ENCODE measurements at places on chromosomes 5 and 9.
A peak's percentile ranks its signal among the peaks of the same experiment; 100 is the strongest.

- no peak for DNase-seq
Measured at GRCh38 chr5:113150821-113151220, 174.2 kb downstream of the DCP2 start.

DNA sequence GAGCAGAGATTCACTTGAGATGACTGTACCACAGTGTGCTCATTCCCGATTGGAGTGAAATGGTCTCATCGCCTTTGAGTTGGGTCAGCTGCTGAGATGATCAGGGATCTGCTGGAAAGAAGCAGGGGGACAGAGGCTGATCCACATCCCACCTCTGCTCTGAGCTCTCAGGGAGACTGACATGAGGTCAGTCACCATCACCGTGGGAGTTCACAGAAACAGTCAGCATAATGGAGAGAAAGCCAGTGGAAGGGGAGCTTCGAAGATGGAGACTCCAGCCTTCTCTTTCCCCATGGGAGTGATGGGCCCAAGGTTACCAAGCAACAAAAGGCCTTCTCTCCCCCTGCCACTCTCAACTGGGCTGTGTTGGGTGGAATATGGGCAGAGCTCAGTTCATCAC lies 276.4 kb downstream of the CDK5RAP2 start:
- DNase-seq: no peak

DNA sequence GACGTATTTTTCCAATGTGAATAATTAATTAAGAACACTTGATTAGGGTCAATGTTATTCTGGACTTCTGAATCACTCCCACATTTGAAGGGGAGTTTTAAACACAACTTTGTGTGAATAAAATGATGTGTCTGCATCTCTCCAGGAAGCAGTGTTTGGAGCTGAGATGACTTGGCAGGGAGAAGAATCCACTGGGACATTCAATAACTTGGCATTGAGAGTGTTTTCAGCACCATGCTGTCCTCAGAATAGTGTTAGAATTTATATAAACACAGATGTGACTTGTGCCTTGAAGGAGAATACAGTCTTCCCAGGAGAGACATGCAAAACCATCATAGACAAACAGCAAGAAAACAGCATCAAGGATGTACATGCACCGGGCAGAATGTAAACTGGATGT lies 32.7 kb upstream of the KCNMB1 start:
- DNase-seq: no peak

DNA sequence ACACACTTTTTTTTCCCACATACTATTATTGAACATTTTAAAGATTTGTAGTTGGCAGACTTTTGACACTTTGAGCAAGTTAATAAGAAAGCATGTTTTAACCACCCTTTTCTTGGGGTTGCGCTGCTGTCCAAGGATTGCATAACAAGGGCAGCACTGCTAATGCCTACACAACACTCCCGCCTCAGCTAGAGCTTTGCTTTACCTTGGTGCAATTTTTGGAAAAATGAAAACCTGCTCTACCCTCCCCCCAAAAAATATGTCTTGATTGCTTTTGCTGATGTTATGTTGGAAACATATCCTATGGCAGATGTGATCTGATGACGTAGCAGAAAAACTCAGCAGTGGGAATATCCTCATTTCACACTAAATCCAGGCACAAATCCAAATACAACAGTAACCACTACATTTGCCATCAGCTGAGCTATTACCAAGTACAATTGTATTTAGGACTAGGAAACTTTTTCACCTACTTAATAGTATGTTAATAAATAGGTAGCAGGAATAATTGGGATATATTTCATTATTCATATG lies 51.5 kb downstream of the UBE2R2 start:
- no peak for DNase-seq

DNA sequence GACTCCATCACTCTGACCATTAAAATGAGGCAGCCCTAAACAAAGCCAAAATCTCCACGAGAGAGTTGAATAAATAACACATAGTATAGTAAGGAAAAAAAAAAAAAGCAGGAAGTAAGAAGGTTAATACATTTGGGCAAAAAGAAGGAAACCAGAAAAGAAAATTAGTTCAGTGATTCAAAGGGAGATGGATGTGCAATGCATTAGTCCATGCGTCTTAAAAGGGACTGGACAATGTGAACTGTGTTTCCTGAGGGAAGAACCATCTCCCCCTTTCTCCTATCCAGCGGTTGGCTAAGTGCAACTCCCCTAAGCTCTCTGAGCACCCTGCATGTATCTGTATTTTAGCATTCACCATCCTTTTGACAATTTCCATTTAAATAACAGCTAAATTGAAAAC lies 1.4 kb downstream of the ANKRA2 start:
- DNase-seq: no peak

- DNase-seq: no peak
Measured at GRCh38 chr5:150653145-150653761, 7.8 kb upstream of the MYOZ3 start.

DNA sequence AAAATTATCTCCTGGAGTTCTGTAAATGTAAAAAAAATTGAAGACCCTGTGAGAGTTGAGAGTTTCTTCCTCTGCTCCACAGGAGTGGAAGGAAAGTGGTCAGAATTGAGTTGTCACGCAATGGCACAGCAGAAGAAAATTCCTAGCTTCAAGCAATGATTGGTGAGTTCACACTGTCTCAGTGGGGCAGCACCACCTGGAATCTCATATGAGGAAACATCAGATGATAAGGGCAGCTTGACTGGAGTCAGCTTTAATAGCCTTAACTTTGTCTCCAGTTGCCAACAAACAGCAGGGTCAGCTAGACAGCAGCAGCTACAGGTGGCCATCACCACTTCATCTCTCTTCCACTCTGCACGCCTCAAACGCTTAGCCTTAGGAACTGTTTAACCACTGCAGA lies 211.1 kb downstream of the EFNA5 start:
- DNase-seq: no peak

GRCh38 chr9:76651119-76651705 lies 113.0 kb upstream of the PCA3 start:
- no peak for DNase-seq

DNA sequence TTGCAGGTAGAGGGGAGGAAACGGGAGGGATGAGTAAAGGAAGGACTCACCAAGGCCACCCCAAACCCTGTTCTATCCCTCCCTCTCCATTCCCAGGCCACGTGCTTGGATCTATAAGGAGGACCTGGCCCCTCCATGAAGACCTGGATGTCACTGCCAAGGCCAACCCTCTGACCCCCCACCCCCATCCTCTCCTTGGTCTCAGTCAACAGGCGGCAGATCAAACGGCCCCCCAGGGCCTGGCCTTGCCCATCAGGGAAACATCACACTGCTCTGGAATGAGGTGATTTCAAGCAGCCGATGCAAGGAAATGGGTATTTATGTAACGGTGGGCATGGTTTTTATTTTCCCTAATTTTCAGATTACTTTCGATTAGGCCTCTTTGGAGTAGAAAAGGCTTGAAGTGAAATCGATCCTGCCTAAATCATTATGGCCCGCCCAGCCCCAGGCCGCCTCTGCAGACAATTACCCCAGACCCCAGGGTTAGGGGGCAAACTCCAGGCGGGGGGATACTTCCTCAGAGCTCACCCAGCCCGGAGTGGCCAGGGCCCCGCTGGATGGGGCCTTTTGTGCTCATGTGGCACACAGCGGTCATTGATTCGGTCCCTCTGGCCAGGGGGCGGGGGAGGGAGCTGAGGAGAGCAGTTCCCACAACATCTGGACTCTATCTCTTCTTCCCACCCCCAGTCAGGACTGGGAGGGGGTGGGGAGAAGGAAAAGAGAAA lies 125.3 kb downstream of the PHF2 start:
- DNase-seq: no peak

DNA sequence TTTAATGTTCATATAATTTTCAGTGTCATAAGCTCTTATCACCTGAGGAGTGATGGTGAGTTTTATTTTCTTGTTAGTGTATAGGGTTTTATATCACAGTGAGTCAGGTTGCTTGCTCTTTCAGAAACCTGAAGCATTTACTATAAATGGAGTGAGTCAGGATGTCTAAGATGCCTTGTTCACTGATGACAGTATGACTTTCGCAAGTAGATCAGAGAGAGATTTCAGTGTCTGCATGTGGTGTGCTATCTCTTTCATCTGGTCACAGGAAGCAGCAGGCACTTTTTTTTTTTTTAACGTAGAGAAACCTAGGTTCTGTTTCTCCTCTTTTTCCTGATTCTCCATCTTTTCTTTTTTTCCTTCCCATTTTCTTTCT lies 237.1 kb downstream of the DMRTA1 start:
- DNase-seq: no peak

- no peak for DNase-seq
Measured at GRCh38 chr9:90060256-90060655, 455.4 kb downstream of the GADD45G start.

GRCh38 chr9:115155037-115155436 lies 37.1 kb upstream of the TNC start:
- DNase-seq: no peak

- DNase-seq: no peak
Measured at GRCh38 chr5:144710637-144711036, 540.0 kb downstream of the KCTD16 start.

GRCh38 chr9:69895185-69895584 lies 74.6 kb downstream of the CFAP95 start:
- no peak for DNase-seq

DNA sequence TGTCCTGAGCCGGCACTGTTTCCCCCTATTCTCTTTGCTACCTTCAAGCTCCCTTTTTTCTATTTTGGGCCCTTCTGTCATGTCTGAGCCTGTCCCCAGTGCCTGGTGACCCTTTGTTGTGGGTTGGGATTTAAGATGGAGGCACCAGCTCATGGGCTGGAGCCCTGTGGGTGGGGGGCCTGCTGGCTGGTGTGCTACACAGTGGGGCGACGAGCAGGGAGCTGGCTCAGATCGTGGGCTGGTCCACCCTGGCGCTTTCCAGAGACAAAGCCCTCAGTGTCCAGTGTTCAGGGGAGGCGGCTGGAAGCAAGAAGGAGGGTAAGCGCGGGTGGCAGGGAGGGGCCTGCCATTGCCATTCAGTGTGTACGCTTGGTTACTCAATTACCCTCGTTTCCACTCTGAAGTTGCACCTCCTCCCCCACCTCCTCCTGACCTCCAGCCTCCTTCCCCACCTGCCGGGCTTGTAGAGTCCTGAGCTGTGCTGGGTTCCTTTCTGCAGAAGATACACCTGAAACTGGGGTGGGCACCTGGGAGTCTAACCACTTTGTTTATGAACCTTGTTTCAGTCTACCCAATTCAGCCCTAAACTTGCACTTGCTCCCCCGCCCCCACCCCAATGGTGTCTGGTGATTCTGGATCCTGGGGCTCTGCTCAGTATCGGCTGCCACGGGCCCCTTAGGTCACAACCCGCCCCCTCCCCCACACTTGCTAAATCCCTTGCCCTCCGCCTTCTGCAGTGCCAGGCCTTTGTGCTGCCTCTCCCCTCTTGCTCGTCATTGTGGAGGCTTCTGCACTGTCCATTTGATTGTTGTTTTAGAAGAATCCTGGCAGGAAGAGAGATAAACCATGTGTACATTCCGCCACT lies 49.9 kb downstream of the MVB12B start:
- DNase-seq: no peak

- no peak for DNase-seq
Measured at GRCh38 chr9:116724123-116724522, 37.0 kb downstream of the TRIM32 start.

DNA sequence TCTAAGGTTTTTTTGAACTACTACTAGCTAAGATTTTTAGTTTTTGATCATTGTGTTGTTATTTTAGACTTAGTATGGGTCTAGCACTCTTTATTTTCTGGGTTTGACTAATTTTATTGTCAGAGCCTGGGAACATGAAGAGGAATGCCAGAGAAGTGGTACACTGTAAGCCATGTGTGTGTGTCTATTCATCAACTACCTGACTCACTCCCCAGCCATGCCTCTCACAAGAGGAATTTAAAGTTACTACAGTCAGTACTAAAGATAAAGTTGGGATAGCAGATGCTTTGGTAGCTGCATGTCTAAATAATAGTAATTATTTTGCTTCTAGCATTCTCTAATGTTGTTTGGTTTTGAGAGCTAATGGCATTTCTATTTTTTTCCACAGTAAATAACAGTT lies 264.8 kb downstream of the CSNK1G3 start:
- no peak for DNase-seq

DNA sequence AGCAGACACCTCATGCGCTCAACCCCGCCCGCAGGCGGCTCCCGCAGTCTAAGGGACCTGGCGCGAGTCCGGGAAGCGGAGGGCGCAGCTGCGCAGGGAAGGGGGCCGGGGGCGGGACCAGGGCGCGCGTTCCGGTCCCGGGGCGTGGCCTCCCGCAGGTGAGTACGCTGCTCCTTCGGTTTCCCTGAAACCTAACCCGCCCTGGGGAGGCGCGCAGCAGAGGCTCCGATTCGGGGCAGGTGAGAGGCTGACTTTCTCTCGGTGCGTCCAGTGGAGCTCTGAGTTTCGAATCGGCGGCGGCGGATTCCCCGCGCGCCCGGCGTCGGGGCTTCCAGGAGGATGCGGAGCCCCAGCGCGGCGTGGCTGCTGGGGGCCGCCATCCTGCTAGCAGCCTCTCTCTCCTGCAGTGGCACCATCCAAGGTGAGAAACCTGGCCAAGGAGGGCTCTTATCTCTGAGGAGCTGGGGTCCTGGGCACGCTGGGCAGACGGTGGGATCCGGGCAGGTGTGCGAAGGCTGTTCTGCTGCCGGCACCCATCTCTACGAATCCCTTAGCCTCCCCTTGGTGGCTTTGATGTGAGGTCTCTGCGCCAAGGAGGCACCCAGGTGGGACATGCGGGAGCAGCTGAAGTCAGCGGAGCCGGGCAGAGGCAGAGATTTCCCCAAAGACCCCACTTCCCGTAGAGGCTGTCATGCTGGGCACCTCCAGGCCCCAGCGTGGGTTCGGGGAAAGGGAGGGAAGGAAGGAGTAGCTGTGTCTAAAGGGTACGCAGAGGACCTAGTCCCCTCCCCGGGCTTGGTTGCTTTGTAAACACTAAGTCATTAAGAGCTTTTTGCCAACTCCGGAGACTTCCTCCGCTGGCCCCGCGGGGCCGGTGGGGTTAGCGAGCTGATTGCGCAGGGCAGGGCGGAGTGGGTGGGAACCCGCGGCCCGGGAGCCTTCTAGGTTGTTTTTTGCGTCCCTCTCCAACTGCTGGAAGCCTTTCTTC lies at the start of gene F2RL1:
Gene F2RL1, plus strand, starts transcription at position 187 of the 988 bp plus-strand sequence. Its CDS starts 153 bp downstream, at position 340.
- peak; percentile 47 for DNase-seq

- DNase-seq: no peak
Measured at GRCh38 chr5:167743695-167744464, 547.6 kb upstream of the WWC1 start.

- no peak for DNase-seq
Measured at GRCh38 chr5:124056326-124056990, 544.5 kb downstream of the CSNK1G3 start.

- DNase-seq: no peak
Measured at GRCh38 chr5:135714126-135714894, 120.2 kb upstream of the SLC25A48 start.

- DNase-seq: no peak
Measured at GRCh38 chr9:131348631-131349521, 45.0 kb upstream of the PRRC2B start.
